ENCODE measurements at places on chromosomes 16 and 17.
A peak's percentile ranks its signal among the peaks of the same experiment; 100 is the strongest.

- DNase-seq: no peak
These were observed 29.1 kb downstream of the MBTPS1 start for GRCh38 chr16:84087466-84088151.

GRCh38 chr16:8639694-8640093 lies 18.2 kb downstream of the METTL22 start:
- no peak for DNase-seq

DNA sequence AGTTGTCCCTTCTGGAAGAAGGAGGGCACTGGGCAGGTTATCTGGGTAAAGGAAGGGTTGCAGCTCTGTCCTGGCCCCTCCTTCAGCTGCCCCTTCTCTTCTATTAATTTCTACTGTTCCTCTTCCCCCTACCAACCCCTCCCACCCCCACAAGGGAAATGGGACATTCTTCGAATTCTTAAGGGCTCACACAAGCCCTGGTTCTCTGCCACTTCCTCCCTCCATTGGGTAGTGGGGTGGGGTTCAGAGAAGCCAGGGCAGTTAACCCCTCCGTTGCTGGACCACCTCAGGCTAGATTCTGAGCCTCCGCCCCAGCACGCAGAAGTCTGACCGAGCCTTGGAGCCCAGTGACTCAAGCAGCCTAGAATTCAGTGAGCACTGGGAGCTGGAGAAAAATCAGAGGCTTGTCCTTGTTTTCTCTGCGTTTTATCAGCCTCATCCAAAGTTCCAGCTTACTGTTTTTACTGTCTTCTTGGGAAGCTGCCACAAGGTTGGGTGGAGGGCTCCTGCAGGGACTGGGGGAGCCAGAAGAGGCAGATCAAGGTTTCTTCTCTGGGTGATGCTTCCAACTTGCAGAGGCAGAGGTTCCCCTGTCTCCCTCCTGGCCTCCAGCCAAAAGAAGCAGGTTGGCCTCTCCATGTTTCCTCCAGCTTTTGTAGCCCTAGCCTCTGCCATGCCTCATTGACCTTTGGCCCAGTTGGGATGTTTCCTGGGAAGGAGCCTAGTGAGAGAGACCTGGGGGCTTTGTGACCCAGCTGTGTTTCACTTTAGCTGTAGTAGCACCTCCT lies 10.2 kb downstream of the LASP1 start:
- DNase-seq: no peak

DNA sequence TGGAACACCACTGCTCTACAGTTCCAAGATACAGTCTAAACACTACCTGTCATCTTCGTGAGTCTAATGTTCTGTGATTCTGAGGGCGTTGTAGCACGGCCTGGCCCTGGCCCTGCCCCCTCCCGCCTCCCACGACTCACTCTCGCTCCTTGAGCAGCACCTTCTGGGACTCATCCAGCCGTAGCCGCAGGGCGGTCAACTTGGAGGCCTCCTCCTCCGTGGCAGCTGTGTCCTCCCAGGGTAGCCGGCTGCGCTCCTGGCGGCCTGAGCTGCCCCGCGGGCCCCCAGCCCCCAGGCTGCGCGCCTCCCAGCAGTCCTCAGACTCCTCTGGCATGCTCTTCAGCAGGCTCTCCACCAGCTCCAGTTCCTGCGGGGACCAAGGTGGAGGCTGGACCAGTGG lies 10.6 kb downstream of the CCDC102A start:
- DNase-seq: no peak

- no peak for DNase-seq
These were observed 105.8 kb downstream of the ADCY9 start for GRCh38 chr16:4010225-4011158.

- no peak for DNase-seq
These were observed 153.0 kb upstream of the CIBAR2 start for GRCh38 chr16:85265161-85265784.

DNA sequence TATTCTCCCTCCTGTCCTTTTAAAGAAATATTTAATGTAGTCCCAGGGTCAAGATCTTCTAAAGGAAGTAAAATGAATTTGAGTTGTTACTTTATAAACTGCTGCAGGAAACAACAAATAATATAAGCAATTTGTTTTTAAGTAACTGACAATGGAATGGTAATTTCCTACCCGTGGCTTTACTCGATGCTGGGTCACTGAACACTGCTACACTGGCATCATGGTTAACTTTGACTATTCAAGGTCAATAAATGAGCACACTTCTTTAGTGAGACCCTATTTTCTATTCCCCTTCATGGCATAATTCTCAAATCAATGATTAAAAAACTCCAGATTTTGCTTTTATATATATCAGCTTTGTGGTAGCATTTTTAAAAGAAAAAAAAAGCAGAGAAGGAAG lies 22.1 kb upstream of the ERCC4 start:
- no peak for DNase-seq

DNA sequence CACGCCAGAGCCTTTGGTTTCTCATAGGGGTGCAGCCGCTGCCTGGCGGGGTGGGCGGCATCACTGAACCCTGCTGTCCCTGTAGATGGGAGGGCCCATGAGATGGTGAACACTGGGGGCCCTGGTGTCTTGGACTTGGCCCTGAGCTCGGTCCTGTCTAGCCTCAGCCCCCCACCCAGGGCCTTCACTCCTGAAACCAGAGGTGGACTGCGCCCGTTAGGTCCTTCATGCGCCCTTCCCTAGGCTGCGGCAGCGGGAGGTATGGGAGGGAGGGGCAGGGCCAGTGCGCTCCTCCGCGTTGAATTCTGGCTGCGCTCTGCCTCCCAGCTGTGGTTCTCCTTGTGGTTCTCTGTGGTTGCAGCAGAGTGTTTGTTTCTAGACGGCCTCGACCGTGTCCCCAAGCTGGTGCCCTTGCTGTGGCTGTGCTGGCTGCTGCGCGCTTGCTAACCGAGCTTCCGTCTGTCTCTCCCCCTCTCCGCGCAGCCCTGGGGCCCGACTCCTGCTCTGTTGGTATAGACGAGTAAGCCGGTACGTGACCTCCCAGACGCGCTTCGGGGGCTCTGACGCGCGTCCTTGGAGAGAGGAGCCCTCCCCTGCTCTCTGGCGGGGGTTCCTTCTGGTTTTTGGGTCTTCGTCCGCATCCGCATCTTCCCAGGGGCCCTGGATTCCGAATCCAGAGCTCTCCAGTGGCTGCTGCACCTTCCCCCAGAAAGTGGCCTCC lies 7.4 kb upstream of the NUDT16L1 start:
- DNase-seq: no peak

DNA sequence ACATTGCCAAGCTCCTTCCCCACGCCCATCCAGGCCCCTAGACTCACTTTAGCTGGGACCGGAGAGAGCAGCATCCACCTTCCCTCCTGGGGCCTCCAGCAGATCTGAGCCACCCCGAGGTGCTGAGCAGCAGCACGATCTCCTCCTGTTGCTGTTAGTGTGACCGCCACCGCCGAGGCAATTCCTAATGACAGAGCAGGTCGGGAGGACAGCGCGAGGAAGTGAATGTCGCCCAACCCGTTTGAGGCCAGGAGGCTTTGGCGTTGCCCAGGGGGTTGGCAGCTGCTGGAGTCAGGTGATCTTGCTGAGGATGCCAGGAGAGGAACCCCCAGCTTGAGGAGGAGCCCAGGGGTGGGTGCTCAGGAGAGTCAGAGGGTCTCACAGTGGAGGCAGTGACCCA lies at the start of gene RNF222:
TSS of gene RNF222 (minus strand) at position 192 of the 400 bp plus-strand sequence. CDS start 4,366 bp downstream, outside the sequence.
- no peak for DNase-seq

GRCh38 chr17:73192206-73192893 lies 505 bp upstream of the COG1 start:
- DNase-seq: peak; percentile 43

DNA sequence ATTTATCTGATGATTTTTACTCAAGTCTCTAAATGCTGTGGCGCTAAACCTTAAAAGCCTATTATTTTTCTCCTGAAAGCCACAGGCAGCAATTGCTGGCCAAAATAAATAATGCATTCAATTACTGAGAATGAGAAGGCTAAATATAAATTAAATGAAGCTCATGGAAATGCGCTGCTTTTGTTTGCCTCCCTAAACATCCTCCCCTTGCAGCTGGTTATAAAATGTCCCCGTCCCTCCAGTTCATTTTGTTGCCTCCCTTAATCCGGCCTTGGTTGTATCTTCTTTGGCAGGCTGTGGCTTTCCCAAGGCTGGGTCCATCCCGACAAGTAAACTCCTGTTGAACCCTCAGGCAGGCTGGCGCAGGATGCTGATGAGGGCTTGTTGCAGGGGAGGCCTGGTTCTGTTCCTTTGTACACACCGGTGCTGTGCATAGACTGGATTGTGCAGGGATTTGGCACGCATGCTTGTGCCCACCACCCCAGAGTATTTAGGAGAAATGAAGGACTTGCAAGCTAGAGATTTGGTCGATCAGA lies 62.7 kb downstream of the KNOP1 start:
- no peak for DNase-seq

- DNase-seq: no peak
These were observed 412.1 kb downstream of the KCNJ2 start for GRCh38 chr17:70581459-70581858.

DNA sequence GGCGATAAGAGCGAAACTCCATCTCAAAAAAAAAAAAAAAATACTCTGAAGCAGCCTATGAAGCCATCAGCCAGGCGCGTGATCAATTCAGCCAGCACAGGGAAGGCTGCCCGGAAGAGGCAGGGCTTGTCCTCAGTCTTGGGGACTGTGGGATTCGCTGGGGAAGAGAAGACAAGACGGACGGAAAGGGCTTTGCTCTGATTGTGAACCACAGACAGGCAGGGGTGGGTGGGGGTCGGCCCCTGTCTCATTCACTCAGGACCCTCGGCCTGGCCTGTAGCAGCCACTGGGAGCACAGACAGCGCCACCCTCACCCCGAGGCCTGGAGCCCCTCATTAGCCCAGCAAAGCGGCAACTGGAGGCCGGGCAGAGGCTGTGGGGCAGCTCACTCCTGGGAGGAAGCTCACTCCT lies 37.2 kb downstream of the ABR start:
- no peak for DNase-seq

GRCh38 chr17:66620528-66620927 lies 214.4 kb upstream of the CACNG5 start:
- no peak for DNase-seq

DNA sequence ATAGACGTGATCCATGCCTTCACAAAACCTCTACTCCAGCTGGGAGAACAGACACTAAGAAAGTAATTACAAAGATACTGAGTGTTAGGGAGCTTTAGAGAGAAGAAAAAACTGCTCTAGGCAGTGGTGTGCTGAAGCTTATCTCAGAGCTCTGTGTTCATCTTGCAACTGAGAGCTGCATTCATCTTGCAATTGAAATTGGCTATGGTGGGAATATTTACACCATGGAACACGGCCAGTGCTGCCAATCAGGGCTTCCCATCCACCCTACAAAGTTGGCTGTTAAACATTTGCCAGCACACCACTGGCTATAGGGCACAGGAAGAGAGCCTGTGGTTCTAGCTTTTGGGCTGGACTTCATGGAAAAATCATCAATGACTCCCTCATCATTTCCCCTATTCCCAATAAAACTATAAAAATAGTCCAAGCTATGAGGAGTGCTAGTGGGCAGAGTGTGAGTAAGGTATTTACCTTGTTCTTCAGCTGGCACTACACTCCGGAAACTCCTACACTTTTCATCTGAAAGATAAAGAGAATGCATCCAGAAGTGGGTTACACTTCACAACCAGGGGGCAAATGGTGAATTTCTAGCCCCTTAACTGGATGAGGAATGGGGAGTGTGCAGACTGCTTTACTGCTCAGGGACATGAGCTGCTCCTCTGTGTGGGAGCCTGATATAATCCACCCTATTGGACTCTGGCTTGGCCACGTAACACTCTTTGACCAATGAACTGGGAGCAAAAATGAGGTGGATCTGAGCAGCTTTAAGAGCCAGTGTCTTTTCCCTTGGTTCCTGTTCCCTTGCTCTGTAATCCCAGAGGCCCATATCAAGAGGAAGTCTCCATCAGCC lies 11.6 kb downstream of the GSG1L2 start:
- no peak for DNase-seq

GRCh38 chr17:62870030-62870541 lies 62.0 kb upstream of the MARCHF10 start:
- peak; percentile 45 for DNase-seq

DNA sequence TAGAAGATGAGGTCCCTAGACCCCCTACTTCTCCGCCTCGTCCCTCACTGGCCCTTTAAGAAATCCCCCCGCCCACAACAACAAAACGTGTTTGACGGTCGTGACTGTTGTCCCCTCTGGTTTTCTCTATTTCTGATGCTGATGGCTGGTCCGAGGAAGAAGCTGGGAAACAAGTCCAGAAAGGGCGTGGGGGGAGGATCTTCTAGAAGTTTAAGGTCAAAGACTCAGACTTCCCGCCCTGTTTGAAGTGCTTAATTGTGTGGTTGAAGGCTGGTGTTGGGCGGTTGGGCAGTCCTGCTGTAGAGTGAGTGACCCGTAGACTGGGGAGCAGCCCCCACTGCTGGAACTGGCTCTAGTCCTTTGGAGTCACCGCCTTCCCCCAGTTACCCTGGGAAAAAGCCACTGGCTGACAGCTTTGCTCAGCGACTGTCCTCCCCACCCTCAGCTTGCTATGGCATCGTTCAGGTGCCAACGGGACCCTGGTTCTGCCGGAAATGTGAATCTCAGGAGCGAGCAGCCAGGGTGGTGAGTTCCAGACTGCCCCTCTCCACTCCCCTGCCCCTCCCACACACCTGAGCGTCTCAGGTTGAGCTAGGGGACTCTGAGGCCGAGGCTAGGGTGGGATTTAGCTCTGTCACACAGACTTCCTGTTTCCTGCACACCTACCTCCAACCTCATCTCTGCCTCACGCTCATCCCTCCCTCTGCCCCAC lies 1.6 kb downstream of the MLLT6 start:
- no peak for DNase-seq

DNA sequence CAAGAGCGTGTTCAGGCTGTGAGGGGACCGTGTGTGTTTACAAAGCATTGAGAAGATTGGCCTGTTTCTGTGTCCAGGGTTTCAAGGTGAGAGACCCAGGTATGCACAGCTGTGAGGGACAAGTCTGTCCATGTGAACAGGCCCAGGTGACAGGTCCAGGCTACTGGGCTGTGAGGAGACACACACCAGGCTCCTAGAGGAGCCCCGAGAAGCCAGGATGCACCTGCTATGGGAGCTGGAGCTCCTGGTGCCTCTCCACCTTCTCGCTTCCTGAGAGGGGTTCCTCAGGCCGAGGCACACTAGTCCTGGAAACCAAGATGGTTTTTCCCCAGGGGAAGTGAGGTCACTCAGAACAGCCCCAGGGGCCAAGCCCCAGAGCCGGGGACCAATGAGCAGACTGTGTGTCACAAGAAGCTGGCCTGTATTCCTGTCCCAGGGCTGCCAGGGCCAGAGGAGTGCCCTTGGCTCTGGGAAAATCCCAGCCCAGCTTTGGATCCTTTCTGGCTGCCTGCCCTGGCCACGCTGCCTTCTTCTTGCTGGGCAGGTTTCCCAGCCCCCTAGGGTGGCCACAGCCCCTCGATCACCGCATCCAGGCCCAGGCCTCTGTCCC lies 153.4 kb upstream of the PLCG2 start:
- no peak for DNase-seq

DNA sequence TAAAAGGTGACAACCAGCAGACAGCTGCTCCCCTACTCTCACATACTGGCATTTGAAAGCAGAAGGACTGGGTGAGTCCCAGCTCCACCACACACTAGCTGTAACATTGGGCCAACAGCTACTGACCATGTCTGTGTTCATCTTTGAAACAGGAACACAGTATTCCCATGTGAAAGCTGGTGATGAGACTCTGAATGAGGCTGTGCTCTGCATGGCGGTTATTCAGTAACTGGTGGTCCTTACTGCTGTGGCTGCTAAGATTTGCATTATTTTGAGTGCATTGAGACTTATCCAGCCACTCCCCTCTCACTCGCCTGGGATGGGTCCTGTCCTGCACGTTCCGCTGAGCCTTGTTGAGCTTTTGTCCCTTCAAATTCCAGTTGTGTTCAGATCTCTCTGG lies 342.9 kb downstream of the FOXL1 start:
- no peak for DNase-seq
